ENCODE measurements at places on chromosomes 1 and 21.

DNA sequence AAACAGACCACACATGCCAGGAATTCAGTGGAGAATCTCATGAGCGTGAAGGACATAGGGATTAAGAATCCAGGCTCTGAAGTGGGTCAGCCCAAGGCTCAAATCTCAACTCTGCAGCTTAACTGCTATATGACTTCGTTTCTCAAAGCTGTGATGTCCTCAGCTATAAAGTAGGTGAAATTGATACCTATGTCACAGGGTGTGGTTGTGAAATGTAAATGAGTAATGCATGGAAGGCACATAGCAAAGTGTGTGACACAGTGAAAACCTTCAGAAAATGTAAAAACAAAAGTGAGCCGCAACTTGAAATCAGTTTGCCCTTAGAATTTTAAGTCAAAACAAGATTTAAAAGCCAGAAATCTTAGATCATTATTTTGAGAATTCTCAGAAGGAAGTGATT is 145.7 kb upstream of the PRMT6 start:
- no peaks in the 10 kb centered on the region for H3K4me1 ChIP-seq
- H3K4me3 ChIP-seq, result no peak overlapping the region
- no peaks in the 10 kb centered on the region for H3K36me3 ChIP-seq
- H3K27ac ChIP-seq, result no peak overlapping the region
- DNase-seq, result peak; percentile 46

GRCh38 chr1:115105831-115106230 is 16.5 kb upstream of the TSPAN2 start:
- H3K4me1 ChIP-seq, result no peaks in the 10 kb centered on the region
- no peaks in the 10 kb centered on the region for H3K27me3 ChIP-seq
- H3K36me3 ChIP-seq, result no peaks in the 10 kb centered on the region
- H3K27ac ChIP-seq, result no peak overlapping the region
- DNase-seq, result no peak

DNA sequence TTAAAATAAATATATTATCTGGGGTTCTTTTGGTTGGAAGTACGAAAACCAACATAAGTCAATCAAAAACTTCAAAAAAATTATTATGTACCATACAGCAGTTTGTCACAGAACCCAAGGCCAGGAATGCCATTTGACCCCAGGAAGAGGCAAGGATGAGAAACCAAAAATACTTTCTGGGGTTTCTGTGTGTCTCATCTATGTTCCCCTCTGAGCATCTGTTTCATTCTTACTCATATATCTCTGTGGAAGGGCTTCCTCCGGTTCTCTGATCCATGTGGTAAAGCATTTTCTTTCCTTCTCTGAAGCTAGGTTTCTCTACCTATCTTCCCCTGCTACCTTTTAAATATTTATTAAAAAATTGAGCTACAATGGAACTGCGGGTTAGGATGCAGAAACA is 9.8 kb upstream of the FCRL1 start:
- H3K4me3 ChIP-seq, result no peak overlapping the region
- H3K4me1 ChIP-seq, result peaks cover 7% of the 10 kb centered on the region
- no peak overlapping the region for H3K27ac ChIP-seq
- DNase-seq, result no peak
- no peaks in the 10 kb centered on the region for H3K27me3 ChIP-seq

GRCh38 chr1:200891774-200892157 is 2.9 kb upstream of the INAVA start:
- H3K27ac ChIP-seq, result peak overlapping the region; percentile 99
- no peaks in the 10 kb centered on the region for H3K36me3 ChIP-seq
- no peaks in the 10 kb centered on the region for H3K27me3 ChIP-seq

DNA sequence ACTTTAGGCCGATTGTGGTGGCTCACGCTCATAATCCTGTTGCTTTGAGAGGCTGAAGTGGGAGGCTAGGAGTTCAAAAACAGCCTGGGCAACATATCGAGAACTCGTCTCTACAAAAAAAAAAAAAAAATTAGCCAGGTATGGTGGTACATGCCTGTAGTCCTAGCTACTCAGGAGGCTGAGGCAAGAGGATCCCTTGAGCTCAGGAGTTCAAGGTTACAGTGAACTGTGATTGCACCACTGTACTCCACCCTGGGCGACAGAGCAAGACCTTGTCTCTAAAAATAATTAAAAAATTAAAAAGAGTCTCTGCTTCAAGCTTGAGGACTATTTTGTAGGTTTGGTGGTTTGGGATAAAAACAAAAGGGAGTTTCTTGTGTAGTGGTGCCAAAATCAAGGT is 21.2 kb downstream of the KDM1A start:
- no peaks in the 10 kb centered on the region for H3K4me1 ChIP-seq
- H3K36me3 ChIP-seq, result no peaks in the 10 kb centered on the region
- no peak overlapping the region for H3K4me3 ChIP-seq
- H3K27ac ChIP-seq, result no peak overlapping the region

DNA sequence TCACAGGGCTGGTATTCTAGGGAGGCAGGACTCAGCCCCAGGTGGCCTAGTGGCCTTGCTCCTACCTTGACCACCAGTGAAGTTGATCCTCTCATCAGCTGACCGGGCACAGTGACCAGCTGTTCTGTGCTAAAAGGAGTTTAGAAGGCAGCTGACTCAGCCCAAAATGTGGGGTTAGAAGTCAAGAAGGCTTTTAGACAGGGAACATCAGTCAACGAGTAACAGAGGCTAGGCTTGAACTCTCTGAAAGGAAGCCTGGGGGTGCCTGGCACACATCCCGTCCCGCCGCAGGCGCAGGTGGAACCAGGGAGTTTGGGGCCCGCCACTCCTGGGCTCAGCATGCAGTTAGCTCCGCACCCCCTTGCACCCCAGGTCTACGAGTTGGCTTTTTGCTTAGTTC is 114.9 kb upstream of the SLC45A1 start:
- peaks cover 46% of the 10 kb centered on the region for H3K4me1 ChIP-seq
- no peak overlapping the region for H3K4me3 ChIP-seq
- DNase-seq, result peak; percentile 20

DNA sequence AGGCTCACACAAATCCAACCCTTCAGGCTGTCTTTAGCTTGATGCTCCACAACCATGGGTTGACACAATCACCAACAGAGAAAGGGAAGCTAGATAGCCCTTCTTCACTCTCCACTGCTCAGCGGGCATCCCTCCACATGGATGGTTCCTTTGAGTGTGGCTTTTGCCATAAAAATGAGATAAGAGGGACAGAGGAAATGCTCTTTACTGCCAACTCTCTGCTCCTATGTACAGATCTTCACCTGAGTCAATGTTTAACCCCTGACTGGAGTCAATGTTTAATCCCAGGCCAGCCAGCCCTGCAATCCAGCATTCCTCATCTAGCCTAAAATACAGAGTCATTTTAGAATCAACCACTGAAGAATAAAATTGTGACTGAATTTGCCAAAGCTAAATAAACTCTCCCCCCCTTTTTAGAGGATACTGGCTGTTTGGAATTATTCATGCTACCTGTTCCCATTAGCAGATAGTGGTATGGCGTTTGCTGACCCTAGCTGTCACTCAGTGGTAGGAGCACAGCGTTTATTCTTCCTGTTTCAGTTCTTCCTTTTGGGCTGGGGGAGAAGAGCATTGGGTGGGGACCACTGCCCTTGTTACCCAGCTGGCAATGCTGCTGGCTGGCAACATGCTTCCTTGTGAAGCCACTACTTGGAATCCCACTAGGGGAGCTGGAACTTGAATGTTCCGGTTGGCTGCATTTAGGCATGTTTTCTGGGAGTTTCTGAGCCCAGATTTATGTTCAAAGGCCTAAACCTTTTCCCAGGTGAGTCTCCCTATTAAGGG is 5.2 kb upstream of the PIGR start:
- DNase-seq, result no peak
- H3K36me3 ChIP-seq, result no peaks in the 10 kb centered on the region
- H3K4me1 ChIP-seq, result no peaks in the 10 kb centered on the region

GRCh38 chr1:17412093-17412870 is 27.2 kb downstream of the RCC2 start:
- peak; percentile 96 for DNase-seq
- no peak overlapping the region for H3K4me3 ChIP-seq
- peaks cover 88% of the 10 kb centered on the region for H3K36me3 ChIP-seq
- H3K27me3 ChIP-seq, result no peaks in the 10 kb centered on the region

- H3K4me1 ChIP-seq, result no peaks in the 10 kb centered on the region
- H3K27ac ChIP-seq, result no peak overlapping the region
- H3K4me3 ChIP-seq, result no peak overlapping the region
- H3K36me3 ChIP-seq, result no peaks in the 10 kb centered on the region
Measured at GRCh38 chr1:154859786-154860155, 10.3 kb downstream of the KCNN3 start.

- H3K4me1 ChIP-seq, result no peaks in the 10 kb centered on the region
- H3K27ac ChIP-seq, result no peak overlapping the region
- no peaks in the 10 kb centered on the region for H3K36me3 ChIP-seq
- DNase-seq, result no peak
Measured at GRCh38 chr1:121445679-121446078, 260.9 kb downstream of the SRGAP2C start.

DNA sequence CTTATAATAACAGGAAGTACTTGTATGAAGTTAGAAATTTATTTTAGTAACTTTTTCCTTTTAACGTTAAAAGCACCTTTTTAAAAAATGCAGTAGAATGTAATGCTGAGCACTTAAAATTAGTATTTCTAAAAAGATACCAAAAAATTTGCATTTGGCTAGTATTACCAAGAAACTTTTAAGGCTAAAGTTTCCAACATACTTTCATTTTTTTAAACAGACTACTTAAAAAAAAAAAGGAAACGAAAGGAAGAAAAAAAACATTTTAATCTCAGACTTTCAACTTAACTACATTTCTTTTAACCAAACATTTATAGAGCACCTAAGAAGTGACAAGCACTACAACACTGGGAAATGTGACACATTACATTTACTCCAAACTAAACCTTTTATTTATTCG is 2.8 kb downstream of the ARID4B start:
- no peaks in the 10 kb centered on the region for H3K27me3 ChIP-seq
- no peak for DNase-seq
- peaks cover under 1% of the 10 kb centered on the region for H3K36me3 ChIP-seq
- no peak overlapping the region for H3K27ac ChIP-seq
- H3K4me3 ChIP-seq, result no peak overlapping the region
- no peaks in the 10 kb centered on the region for H3K4me1 ChIP-seq

DNA sequence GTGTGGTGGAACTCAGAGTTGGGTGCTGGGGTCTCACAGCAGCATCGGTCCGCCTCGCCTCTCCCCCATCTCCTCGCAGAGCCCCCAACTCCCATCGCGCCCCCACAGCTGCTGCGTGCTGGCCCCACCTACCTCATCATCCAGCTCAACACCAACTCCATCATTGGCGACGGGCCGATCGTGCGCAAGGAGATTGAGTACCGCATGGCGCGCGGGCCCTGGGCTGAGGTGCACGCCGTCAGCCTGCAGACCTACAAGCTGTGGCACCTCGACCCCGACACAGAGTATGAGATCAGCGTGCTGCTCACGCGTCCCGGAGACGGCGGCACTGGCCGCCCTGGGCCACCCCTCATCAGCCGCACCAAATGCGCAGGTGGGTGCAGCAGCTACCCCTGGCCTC is 24.2 kb downstream of the PTPRU start:
- no peak for DNase-seq
- peaks cover 30% of the 10 kb centered on the region for H3K4me1 ChIP-seq
- H3K36me3 ChIP-seq, result peaks cover 3% of the 10 kb centered on the region

DNA sequence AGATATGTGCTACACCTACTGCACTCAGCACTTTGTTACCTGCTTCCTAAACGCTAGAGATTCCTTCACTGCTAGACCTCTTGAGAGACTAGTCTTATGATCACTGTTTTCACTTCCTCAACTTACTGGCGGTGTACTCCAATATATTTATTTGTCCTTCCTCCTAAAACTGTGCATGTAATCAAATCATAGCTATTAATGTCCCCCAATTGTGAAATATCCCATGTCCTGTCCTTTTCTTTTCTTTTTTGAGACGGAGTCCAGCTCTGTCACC is 3.4 kb downstream of the SOAT1 start:
- H3K27me3 ChIP-seq, result no peaks in the 10 kb centered on the region
- no peak for DNase-seq
- H3K4me1 ChIP-seq, result no peaks in the 10 kb centered on the region
- no peaks in the 10 kb centered on the region for H3K36me3 ChIP-seq

DNA sequence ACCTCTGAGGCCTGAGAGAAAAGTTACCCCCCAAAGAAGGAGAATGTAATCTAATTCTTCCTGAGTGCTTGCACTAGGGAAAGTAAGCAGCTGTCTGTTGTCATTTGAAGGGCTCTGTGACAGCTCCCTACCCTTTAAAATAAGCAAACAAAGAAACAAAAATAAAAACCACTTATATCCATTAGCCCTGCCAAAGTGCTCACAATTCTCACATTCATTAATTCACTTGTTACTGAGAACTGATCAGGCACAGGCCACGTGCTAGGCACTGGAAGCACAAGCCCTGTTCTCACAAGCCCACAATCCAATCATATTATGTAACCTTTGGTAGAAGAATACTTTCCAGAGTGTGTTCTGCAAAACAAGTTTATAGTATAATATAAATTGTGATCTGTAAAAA is 199.4 kb downstream of the ZC3H11B start:
- H3K27ac ChIP-seq, result no peak overlapping the region
- H3K4me3 ChIP-seq, result no peak overlapping the region
- H3K36me3 ChIP-seq, result no peaks in the 10 kb centered on the region
- no peaks in the 10 kb centered on the region for H3K4me1 ChIP-seq
- H3K27me3 ChIP-seq, result no peaks in the 10 kb centered on the region
- no peak for DNase-seq

DNA sequence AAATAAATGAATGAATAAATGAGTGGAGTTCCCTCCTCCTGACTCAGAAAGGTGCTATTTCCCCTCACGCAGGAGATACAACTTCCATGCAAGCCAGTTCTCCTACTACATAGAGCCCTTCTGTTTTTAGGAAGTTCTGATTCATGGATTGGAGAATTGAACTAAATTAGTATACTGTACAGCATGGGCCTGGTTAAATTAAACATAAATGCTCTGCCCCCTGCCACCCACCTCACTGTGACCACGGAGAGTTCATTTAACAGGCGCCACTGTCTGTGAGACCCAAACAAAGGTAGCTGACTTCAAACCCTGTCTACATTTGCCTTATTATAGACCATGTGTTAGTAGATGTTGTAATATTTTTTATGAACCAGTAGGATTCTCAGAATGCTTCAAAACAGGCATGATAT is 9.1 kb upstream of the IRF2BP2 start:
- H3K36me3 ChIP-seq, result no peaks in the 10 kb centered on the region
- no peak for DNase-seq
- H3K27ac ChIP-seq, result peak overlapping the region; percentile 99
- H3K4me1 ChIP-seq, result peaks cover 16% of the 10 kb centered on the region
- H3K4me3 ChIP-seq, result no peak overlapping the region

- no peaks in the 10 kb centered on the region for H3K27me3 ChIP-seq
- H3K4me1 ChIP-seq, result no peaks in the 10 kb centered on the region
- no peak overlapping the region for H3K4me3 ChIP-seq
Measured at GRCh38 chr21:46401186-46401910, 57.3 kb upstream of the DIP2A start.

- H3K4me1 ChIP-seq, result no peaks in the 10 kb centered on the region
- H3K27ac ChIP-seq, result no peak overlapping the region
- H3K36me3 ChIP-seq, result peaks cover 1% of the 10 kb centered on the region
- H3K27me3 ChIP-seq, result no peaks in the 10 kb centered on the region
Measured at GRCh38 chr21:33367309-33367973, 35.8 kb upstream of the IFNGR2 start.

- no peaks in the 10 kb centered on the region for H3K36me3 ChIP-seq
- no peaks in the 10 kb centered on the region for H3K4me1 ChIP-seq
Measured at GRCh38 chr1:230797376-230797920, 50.3 kb downstream of the CAPN9 start.

Data from trophoblast cell (in vitro differentiated cells and primary cell).